Effector memory CD4-positive, alpha-beta T cell (primary cell): ENCODE measurements at places on chromosomes 7 and 10.

DNA sequence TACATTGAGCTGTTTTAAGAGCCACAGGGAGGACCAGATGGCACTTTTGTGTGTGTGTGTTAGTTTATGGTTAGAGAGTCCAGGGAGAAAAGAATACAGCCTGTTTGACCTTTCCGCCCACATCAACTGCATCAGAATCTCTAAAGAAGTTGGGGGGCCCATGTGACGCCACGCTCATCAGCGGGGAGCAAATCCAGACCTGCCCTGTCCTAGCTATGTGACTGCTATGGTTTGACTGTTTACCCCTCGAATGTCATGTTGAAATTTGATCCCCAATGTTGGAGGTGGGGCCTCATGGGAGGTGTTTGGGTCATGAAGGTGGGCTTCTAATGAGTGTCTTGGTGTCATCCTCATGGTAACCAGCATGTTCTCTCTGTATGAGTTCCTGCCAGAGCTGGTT is 128.0 kb downstream of the ADRA2A start:
- H3K4me3 ChIP-seq: no peak overlapping the region
- DNase-seq: no peak
- no peaks in the 10 kb centered on the region for H3K27me3 ChIP-seq
- no peaks in the 10 kb centered on the region for H3K4me1 ChIP-seq
- no peaks in the 10 kb centered on the region for H3K36me3 ChIP-seq

DNA sequence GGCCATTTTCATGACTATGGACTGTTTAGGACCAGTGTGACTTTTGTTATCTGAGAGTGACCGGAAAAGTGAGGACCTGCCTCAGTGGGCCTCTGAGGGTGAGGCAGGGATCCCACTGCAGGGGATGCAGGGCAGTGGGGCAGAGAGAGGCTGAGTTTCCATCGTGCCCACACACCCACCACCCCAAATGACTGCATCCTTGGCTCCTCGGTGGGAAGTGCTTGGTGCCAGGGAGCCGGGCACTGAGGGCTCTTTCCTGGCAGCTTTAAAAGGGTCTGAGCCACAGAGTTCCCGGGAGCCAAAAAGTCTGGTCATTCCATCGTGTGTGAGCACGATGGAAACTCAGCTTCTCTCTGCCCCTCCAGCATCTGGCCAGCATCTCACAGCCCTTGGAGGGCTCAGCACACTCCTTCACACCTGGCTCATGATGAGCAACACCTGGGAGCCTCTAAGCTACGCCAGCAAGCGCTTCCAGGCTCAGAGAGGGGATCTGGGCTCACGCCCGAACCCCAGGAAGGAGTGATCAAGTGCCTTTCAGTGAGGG is 59.1 kb downstream of the RAMP3 start:
- H3K4me3 ChIP-seq: no peak overlapping the region
- no peak overlapping the region for H3K27ac ChIP-seq
- no peak for DNase-seq
- no peaks in the 10 kb centered on the region for H3K27me3 ChIP-seq

DNA sequence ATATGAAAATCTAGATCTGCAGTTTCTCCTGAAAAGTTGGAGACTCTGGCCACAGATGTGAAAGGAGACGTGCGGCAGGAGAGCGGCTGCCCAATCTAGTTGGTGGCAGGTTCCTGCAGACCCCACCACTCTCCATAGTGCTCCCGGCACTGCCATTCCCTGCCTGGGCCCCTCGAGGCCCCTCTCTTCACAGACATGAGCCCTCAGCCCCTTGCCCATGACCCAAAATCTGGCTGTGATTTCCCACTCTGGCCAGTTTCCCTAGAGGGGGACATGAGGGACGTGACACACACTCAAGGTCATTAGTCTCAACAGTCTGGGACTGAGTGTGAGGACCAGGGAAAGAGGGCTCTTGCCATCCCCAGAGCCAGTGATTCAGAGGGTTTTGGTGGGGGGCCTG is 138.7 kb downstream of the PTPN20 start:
- H3K27ac ChIP-seq: no peak overlapping the region
- peaks cover 7% of the 10 kb centered on the region for H3K4me1 ChIP-seq
- no peak for DNase-seq
- H3K36me3 ChIP-seq: no peaks in the 10 kb centered on the region

DNA sequence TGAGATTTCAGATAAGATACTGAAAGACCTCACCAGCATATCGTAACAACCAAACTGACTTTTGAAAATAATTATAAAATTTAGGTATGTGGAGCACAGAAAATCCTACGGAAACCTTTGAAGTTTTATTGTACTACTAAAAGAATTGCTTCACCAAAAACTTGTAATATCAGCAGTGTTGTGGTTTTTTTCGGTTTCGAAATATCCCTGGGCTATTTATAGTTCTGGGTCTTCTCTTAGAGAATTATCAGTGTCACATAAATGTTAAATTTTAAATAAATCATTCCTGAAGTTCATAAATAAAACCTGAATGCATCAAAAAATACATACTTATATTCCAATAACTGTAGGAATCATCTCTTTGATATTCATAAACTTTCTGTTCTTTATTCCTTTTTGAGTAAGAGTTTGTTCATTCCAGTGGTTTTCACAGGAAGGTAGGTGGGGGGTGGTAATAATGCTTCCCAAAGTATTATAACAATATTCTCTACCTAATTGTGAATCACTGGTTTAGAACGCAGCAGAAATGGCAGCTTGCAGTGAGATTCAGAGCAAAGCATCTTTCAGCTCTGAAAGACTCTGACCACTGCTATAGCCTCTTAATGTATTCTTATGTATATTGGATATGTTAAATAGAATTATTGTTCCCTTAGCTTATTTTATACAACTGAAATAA is 60.2 kb downstream of the ZNF277 start:
- no peaks in the 10 kb centered on the region for H3K27me3 ChIP-seq
- H3K4me1 ChIP-seq: peaks cover 5% of the 10 kb centered on the region
- H3K4me3 ChIP-seq: no peak overlapping the region
- no peak overlapping the region for H3K27ac ChIP-seq
- no peaks in the 10 kb centered on the region for H3K36me3 ChIP-seq
- DNase-seq: no peak

GRCh38 chr10:88281592-88282347 is 301.3 kb downstream of the RNLS start:
- no peak for DNase-seq
- no peak overlapping the region for H3K27ac ChIP-seq
- no peak overlapping the region for H3K4me3 ChIP-seq
- H3K4me1 ChIP-seq: peaks cover 6% of the 10 kb centered on the region
- H3K27me3 ChIP-seq: no peaks in the 10 kb centered on the region
- no peaks in the 10 kb centered on the region for H3K36me3 ChIP-seq

DNA sequence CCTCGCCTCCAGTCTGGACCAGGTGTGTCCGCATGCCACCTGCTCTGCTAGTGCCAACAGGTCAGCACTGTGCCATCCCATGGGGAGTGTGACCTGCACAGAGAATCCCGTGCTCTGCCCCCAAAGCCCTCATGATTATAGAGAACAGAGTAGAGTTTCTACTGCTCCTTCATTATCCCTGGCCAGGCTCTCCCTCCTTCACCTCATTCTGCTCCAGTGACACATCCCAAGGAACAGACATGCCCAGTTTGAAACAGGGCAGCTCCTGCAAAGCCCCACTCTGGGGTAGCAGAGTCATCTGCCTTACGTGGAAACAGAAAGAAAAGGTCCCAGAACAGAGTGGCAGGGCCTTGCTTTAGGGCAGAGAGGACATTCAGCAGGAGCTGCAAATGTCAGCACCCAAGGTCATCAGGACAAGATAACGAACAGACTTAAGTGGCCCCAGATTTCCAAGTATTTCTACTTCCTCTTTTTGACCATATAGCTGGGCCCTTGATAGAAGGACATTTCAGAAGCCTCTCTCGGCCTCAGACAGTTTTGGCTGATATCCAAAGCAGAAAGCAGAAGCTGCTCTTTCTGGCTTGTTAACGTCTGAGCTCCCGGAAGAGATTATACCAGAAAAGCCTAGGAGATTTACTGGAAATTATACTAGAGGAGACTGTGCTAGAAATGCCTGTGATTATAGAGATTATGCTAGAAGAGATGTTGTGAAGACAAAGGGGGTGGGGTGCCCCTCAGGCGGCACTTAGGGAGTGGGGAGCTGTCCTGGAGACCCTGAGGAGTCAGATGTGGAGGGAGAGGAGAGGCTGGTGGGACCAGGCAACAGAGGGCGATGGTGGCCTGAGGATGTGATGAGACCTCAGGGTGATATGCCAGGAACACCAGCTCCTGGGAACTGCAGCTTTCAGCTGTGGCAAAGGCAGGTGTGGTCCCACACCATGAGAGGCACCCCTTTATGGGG is 12.6 kb downstream of the TMEM176B start:
- H3K27me3 ChIP-seq: no peaks in the 10 kb centered on the region
- no peaks in the 10 kb centered on the region for H3K4me1 ChIP-seq
- H3K36me3 ChIP-seq: no peaks in the 10 kb centered on the region
- H3K27ac ChIP-seq: no peak overlapping the region

DNA sequence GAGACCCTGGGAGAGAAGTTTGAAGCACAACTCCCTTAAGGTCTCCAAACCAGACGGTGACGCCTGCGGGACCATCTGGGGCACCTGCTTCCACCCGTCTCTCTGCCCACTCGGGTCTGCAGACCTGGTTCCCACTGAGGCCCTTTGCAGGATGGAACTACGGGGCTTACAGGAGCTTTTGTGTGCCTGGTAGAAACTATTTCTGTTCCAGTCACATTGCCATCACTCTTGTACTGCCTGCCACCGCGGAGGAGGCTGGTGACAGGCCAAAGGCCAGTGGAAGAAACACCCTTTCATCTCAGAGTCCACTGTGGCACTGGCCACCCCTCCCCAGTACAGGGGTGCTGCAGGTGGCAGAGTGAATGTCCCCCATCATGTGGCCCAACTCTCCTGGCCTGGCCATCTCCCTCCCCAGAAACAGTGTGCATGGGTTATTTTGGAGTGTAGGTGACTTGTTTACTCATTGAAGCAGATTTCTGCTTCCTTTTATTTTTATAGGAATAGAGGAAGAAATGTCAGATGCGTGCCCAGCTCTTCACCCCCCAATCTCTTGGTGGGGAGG is 10.8 kb downstream of the SERPINE1 start:
- no peaks in the 10 kb centered on the region for H3K36me3 ChIP-seq
- H3K4me3 ChIP-seq: no peak overlapping the region
- no peak for DNase-seq

DNA sequence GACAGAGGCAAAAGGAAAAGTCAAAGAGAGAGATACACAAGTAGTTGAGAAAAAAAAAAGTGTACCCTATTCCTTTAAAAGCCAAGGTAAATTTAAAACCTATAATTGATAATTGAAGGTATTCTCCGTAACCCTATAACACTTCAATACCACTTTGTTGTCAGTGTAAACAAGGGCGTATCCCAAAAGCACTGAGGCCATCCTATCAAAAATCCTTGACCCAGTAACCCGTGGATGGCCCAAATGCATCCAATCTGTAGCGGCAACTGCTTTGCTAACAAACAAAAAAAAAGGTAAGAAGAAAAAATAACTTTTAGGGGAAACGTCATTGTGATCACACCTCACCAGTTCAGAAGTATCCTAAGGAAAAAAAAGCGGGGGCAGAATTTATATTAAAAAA is 5.1 kb upstream of the NAPEPLD start:
- no peak for DNase-seq
- H3K4me1 ChIP-seq: no peaks in the 10 kb centered on the region
- H3K27ac ChIP-seq: no peak overlapping the region
- no peaks in the 10 kb centered on the region for H3K36me3 ChIP-seq
- no peak overlapping the region for H3K4me3 ChIP-seq
- H3K27me3 ChIP-seq: no peaks in the 10 kb centered on the region

GRCh38 chr10:93541402-93542357 is 24.8 kb upstream of the FFAR4 start:
- no peaks in the 10 kb centered on the region for H3K27me3 ChIP-seq
- H3K27ac ChIP-seq: no peak overlapping the region
- H3K4me1 ChIP-seq: no peaks in the 10 kb centered on the region
- H3K4me3 ChIP-seq: no peak overlapping the region
- H3K36me3 ChIP-seq: no peaks in the 10 kb centered on the region
- no peak for DNase-seq

GRCh38 chr10:2145926-2146478 is 408.7 kb upstream of the ADARB2 start:
- H3K4me1 ChIP-seq: no peaks in the 10 kb centered on the region
- DNase-seq: no peak
- H3K4me3 ChIP-seq: no peak overlapping the region
- H3K27me3 ChIP-seq: no peaks in the 10 kb centered on the region
- H3K27ac ChIP-seq: no peak overlapping the region

DNA sequence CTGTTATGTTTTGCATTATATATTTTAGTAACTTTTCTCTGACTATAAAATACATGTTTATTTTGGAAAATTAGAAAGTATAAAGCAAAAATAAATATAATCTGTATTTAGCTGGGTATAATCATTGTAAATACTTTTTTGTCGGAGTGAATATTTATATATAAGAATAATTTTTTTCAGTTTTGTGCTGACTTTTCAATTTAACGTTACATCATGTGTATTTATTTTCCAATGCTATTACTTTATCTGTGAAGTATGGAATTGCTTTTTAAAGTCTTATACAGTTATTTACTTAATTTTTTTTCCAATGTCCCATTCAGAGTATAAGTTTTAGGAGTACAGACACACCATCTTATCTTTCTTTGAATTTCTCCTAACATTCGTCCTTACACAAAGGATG is 15.2 kb downstream of the AP3M1 start:
- H3K27me3 ChIP-seq: no peaks in the 10 kb centered on the region
- H3K36me3 ChIP-seq: peaks cover 46% of the 10 kb centered on the region
- H3K4me1 ChIP-seq: no peaks in the 10 kb centered on the region
- no peak overlapping the region for H3K4me3 ChIP-seq
- no peak overlapping the region for H3K27ac ChIP-seq

- no peak overlapping the region for H3K27ac ChIP-seq
- no peaks in the 10 kb centered on the region for H3K36me3 ChIP-seq
- H3K27me3 ChIP-seq: no peaks in the 10 kb centered on the region
- H3K4me3 ChIP-seq: no peak overlapping the region
- no peaks in the 10 kb centered on the region for H3K4me1 ChIP-seq
These were observed 498.2 kb downstream of the PHTF2 start for GRCh38 chr7:78296644-78297371.

DNA sequence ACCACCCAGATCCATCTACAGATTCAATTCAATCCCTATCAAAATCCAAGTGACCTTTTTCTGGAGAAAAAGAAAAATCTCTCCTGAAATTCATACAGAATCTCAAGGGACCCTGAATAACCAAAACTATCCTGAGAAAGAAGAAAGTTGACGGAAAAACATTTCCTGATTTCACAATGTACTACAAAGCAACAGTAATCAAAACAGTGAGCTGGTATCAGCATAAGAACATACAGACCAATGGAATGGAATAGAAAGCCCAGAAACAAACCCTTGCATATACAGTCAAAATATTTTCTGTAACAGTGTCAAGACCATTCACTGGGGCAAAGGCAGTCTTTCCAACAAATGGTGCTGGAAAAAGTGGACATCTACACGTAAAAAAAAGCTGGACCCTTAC is 89.9 kb downstream of the JMJD1C start:
- H3K36me3 ChIP-seq: no peaks in the 10 kb centered on the region
- DNase-seq: no peak
- H3K4me1 ChIP-seq: no peaks in the 10 kb centered on the region
- no peak overlapping the region for H3K27ac ChIP-seq
- H3K27me3 ChIP-seq: no peaks in the 10 kb centered on the region

GRCh38 chr7:152857272-152857671 is 97.7 kb downstream of the ACTR3B start:
- H3K4me1 ChIP-seq: no peaks in the 10 kb centered on the region
- H3K36me3 ChIP-seq: peaks cover 1% of the 10 kb centered on the region
- no peak for DNase-seq
- H3K27ac ChIP-seq: no peak overlapping the region
- no peaks in the 10 kb centered on the region for H3K27me3 ChIP-seq
